ENCODE measurements at places on chromosomes 3 and 15.

- DNase-seq, result no peak
Observed at GRCh38 chr15:75090388-75090734, 67.0 kb downstream of the PPCDC start.

GRCh38 chr3:105938101-105938500 lies 69.3 kb upstream of the CBLB start:
- peak; percentile 44 for DNase-seq

DNA sequence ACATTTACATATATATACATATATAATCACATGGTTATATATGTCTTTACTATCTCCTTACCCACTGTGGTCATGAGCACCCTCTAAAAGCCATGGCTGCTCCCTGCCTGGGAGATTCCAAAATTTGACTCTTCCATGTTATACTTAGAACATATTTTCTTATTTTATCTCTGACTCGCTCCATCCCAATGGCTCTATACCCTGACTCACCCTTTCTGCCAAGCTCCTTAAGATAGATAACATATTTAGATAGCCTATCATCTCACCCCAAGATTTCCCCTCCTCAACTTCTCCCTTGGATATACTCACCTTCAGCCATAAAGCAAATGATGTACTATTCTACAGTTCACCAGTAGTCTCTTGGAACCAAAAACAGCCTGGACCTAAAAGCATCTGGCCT lies 65.1 kb downstream of the CD200R1L start:
- no peak for DNase-seq

DNA sequence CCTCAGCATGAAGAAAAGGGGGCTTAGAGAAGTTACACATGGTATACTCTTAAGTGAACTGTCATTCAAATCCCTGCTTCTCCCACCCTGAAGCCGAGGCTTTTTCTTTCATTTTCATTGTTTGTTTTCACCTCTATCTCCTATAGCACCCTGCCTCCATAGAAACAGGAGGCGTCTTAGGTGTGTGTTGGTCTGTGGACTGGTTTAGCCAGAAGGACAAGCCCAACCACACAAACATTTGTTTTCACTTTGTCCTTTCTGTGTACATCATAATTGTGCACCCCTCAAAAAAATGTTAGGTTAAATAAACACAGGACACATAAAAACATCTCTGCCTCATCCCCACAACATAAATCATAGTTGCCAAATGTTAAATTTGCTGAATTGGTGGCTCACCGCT lies 73.3 kb upstream of the UBE2E2 start:
- peak; percentile 24 for DNase-seq

DNA sequence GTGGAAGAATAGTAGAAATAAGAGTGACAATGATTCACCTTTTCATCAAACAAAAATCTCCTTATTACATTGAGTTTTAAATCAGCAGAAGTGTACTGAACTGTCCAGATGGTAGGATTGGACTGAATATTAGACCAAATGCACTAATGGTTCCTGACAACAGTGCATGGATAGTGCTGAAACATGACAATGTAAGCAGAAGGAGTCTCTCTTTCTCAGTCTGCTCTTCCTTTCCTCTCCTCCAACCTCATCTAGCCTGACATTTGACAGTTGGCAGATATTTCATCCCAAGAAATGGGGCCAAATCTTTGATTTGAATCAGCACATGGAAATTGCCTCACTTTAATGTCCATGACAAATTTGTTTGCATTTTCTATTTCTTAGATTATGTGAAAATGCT lies 225.1 kb upstream of the PLSCR5 start:
- no peak for DNase-seq

DNA sequence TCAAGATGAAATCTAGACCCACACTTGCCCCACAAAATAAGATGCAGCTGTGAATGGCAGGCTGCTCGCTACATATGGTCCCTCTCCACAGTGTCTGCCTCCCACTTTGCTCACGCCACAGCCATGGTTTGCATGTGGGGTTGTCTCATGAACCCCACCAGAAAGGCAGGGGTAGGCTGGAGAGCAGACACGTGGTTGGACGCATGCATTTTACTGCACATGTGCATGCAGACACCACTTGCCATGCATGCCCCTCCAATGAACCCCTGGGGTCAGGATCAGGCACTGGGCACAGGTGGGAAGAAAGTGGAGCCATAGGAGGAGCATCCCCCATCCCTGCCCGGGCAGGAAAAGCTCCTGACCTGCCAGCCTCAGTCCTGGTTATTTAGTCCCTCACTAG lies 20.7 kb downstream of the SCN5A start:
- no peak for DNase-seq

GRCh38 chr15:35680951-35681350 lies 135.0 kb upstream of the DPH6 start:
- no peak for DNase-seq

GRCh38 chr3:78728406-78729145 lies 1039.2 kb downstream of the ROBO1 start:
- no peak for DNase-seq

DNA sequence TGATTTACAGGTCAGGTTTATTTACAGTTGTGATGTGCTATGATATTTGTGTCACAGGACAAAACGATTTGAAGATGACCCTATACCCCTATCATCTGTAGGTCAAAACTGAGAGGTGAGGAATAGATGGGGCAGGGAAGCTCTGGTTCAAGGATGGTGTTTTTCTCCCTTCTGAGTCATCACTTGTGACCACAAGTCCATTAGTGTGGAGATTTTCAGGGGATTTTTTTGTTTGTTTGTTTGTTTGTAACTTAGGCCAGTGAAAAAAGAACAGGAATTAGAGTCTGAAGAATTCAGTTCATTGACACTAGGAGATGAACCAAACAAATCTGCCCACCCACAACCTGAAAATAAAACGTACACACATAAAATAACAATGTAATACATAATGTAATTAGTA lies 62.7 kb upstream of the FAM98B start:
- DNase-seq, result no peak

GRCh38 chr3:123559040-123559861 lies 25.6 kb downstream of the HACD2 start:
- no peak for DNase-seq

DNA sequence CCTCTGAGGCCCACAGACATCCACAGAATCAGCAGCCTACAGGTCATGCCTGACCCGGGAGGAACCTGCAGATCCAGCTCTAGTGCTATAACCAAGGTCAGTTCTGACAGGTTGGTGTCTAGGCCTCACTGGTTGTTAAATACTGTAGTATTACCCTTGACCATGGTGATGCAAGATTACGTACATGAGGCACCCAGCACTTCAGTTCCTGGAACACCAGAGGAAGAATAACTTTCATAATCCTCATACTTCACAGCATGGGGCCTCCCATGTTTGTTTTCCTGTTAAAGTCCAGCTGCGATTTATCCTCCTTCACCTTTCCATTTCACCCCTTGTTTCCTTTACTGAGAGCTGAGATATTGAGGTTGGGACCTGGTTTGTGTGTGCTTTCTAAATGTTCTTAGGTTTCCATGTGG lies 34.4 kb upstream of the GLCE start:
- DNase-seq, result peak; percentile 23

GRCh38 chr3:188108703-188109412 lies 45.1 kb upstream of the LPP start:
- no peak for DNase-seq

DNA sequence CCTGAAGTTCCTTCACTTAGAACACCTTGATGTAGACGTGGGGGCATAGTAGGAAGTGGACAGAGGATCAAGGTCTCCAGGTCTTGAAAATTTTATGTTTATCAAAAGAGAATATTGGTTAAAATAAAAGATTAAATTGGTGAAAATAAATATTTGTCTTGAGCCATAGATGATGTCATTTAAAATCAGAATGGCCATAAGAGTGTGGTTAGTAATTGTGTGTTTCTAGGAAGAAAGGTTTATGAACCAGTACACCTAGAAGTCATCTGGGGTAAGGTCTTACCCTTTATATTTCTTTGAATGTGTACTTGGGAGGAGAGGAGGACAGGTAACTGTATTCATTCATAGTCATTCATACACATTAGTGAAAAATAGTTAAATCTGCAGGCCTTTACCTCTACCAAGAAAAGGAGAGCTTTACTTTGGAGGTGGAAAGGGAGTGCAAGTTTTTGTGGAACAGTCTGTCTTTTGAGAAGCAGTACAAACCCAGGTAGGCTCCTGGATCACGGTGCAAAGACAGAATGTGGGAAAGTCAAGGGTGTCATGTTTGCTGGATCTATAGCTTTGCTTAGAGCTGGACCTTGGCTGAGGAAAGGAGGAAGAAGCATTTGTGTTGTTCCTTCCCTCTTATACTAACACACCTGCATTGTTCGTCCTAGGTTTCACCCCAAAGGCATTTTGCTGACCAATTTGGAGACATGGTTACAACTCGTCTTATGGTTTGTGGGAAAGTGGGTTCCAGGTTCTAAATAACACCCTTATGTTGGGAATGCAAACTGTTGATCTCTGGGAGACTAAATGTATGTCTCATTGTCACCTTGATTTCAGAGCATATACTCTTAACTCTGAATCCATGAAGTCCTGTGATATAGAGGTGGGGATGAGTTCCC lies 6.2 kb downstream of the SCAANT1 start:
- no peak for DNase-seq

GRCh38 chr15:42202653-42203052 lies 5.5 kb downstream of the VPS39 start:
- no peak for DNase-seq
